ENCODE measurements at places on chromosomes 6 and 20.

DNA sequence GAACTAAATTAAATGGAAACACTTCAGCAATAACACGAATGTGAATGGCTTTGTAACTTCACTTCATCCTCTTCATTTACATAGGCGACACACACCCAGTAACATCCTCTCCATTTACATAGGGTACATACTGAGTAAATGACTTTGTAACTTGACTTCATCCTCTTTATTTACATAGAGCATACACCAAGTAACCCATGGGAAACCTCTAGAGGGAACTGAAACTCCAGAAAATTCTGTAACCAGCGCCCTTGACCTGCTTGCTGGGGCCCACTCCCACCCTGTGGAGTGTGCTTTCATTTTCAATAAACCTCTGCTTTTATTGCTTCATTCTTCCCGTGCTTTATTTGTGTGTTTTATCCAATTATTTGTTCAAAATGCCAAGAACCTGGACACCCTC lies 81.6 kb upstream of the OPRM1 start:
- DNase-seq: no peak

DNA sequence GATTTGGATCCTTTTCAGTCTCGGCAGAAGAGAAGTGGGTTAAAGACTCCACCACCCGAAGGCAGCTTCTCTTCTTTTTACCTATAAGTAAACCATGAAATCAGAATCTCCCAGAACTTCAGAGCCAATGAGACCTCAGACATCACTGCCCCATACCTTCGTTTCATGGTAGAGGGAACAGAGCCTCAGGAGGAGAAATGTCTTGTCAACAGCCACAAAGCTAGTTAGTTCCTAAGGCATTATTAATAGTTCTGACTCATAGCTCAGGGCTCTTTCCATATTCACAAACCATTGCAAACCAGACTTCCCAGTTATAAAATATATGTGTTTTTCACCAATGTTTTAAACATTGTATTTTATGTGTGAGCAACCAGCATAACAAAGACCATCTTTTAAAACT lies 118.7 kb upstream of the RIPOR2 start:
- DNase-seq: no peak

GRCh38 chr6:5998236-5998635 lies 8.5 kb downstream of the NRN1 start:
- no peak for DNase-seq

DNA sequence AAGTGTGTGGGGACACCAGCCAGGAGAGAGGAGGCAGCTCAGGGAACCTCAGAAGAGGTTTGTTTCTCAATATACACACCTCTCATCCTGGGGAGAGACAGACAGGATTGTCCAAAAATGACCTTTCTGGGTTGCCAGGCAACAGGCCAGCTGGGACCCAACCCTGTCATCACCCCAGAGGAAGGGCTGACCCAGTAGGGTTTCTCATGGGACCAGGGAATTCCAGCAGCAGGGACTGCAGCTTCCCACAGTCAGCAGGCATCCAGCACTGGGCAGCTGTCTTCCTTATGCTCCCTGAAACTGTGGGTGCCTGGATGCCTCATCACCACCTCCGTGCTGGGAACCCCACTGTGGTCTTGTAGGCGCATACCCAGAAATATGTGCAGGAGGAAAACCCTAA lies 1.3 kb downstream of the C20orf202 start:
- no peak for DNase-seq

- no peak for DNase-seq
Measured at GRCh38 chr20:57716202-57716601, 6.4 kb upstream of the PMEPA1 start.

DNA sequence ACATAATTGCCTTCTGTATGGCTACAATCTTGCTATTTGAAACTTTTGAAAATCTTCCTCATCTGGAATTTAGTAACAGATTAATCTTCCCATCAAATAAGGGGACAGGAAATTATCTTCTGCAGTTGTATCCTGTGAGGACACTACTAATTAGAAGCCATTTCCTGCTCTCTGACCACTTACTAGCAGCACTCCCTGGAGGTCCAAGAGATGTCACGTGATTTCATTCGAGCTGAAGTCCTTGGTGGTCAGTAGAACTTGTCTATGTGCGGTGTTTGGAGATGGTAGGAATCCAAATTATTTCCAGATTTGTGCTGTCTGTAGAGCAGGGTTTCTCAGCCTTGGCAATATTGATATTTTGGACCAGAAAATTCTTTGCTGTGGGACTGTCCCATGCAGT lies 202.5 kb downstream of the TFAP2B start:
- no peak for DNase-seq

DNA sequence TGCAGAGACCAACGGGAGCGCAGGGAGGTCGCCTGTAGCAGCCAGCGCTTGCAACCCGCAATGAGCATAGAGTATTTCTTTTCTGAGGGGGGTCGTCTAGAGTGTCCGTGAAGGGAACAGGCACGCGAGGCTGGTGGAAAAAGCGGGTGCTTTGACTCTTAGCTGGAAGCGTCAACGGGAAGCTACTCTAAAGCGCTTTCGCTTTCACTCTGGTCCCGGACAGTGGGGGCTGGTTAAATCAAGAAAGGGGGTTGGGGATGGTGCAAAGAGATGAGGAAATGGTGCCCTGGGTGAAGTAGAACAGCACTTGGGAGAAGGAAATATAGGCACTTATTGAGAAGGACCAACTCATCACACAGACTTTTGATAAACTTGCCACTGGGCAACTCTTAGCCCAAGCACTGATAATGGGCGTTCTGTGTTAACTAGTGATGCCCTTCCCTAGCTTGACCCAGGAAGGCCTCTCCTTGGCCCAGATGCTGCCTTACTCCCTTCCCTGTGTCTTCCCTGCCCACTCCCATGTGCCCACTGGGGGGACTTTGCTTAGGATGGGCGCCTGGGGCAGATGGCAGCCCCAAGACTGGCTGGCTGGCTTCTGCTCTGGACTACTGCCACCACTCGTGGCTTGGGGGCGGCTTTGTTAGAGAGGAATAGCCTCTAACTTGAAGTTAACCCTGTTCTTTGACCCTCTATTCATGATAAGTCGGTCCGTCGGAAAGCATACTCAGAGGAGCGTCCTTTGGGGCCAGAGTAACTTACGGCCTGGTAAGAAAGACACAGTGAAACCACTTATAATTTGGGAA lies 585 bp downstream of the PSMB9 start:
- DNase-seq: peak; percentile 45

- no peak for DNase-seq
Measured at GRCh38 chr6:45472382-45472781, 94.6 kb upstream of the SUPT3H start.

GRCh38 chr20:42261766-42262270 lies 643.6 kb upstream of the CHD6 start:
- no peak for DNase-seq

DNA sequence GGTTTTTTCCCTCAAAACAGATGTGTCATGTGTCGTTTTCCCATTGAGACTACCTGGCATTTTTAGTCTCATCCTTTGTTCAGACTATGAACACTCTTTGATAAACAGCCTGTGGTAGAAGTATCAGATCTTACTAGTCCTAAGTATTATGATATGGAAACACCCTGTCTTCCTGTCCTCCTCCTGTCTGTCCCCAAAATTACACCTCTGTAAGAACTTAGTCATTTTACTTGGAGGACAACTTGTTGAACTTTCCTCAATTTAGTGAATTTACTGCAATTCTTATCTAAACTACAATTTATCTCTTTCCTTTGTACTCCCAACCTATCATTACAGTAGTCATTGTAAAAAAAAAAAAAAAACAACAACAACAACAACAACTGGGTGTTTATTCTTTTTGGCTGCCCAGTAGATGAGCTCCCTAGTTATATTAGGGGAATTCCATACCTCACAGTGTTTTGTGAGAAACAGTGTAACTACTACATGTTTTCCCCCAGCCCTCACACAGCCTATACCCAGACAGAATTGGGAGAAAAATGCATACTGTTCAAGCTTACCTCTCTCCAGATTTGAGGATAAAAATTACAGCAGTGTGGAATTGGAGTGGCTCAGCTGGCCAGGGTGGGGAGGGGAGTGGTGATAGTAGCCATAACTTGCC lies 18.5 kb upstream of the ERVFRD-1 start:
- no peak for DNase-seq

DNA sequence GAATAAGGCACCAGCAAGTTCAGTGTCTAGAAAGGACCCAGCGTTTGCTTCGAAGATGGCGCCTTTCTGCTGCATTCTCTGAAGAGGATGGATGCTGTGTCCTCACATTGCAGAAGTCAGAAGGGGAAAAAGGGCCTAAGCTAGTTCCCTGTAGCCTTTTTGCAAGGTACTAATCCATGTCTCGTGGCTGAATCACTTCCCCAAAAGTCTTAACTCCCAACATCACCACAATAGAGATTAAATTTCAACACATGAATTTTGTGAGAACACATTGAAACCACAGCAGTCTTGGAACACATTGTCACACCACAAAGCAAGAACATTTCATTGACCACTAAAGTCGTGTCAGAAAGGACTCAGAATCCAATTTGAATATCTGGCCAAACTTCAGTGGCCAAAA lies 42.1 kb downstream of the KLHL31 start:
- no peak for DNase-seq

DNA sequence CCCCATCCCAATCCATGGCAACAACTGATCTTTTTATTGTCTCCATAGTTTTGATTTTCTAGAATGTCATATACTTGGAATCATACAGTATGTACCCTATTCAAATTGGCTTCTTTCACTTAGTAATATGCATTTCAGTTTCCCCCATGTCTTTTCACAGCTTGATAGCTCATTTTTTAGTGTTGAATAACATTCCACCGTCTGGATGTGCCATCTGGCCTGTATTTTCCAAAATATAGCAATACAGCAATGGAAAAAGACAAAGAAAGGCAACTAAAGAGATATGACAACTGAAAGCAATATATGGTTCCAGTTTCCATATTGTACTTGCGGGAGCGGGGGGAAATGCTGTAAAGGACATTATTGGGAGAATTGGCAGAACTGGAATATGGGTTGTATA lies 166.4 kb upstream of the NT5E start:
- DNase-seq: no peak

DNA sequence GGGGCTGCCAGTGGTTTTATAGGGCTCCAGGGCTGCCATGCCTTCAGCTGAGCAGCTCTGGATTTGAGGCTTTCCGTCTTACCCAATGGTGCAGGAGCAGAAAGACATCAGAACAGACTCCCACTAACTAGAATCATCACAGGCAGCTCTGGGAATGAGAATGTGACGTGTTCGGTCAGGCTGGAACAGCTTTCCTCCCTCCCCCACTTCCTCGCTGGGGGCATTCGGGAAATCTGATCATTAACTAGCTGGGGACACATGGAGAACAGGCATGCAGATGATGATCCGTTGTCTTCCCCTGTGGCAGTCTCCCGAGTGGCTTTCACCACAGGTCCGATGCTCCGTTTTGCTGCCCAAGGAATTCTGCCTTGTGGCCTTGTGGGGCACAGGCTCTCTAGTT lies 5.5 kb upstream of the MTG2 start:
- DNase-seq: no peak

DNA sequence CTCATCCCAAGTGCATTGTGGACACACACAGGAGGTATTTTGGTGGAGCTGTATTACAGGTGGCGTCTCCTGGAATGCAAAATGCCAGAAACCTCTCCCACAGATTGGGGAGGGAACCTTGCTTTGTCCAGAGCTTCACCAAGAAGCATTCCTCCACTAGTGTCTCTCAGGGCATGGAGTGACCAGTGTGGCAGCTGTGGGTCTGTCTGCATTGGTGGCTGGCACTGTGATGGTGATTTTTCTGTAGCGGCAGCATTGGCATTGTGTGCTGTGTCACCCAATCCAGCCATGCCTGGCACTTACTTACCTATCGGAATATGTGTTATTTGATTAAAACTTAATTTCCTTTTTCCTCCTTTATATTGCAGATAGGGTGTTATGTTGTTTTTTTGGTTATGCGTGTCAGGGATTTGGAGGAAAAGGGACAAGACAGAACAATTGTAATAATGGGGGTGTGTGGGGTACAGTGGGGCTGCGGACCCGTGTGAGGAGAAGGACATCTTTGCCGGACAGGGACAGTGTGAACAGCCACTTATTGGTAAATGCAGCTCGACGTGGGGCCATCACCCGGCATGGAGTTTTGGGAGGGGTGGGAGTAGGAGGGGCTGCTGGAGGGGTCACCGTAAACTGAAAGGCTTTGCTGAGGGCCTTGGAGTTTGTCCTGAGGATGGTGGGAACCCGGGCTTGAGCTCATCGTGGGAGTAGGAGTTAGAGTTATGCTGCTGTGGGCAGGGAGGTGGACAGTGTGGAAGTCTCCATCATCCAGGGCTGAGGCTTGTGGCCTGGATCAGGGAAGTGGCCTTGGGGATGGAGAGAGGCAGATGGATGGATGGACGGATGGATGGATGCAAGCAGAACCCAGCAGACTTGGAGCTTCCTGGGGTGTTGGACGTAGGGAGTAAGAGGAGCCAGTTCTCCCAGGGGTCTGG lies 105.0 kb downstream of the SYCP2 start:
- DNase-seq: no peak

DNA sequence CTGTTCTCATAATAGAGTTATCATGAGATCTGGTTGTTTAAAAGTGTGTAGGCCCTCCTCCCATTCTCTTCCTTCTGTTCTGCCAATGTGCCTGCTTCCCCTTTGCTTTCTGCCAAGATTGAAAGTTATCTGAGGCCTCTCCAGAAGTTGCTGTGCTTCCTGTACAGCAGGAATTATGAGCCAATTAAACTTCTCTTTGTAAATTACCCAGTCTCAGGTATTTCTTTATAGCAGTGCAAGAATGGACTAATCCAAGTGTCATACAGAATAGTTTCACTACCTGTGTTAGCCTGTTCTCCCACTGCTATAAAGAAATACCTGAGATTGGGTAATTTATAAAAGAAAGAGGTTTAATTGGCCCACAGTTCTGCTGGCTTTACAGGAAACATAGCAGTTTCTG lies 100.0 kb downstream of the CD24 start:
- no peak for DNase-seq

GRCh38 chr6:22737331-22737730 lies 168.0 kb downstream of the HDGFL1 start:
- DNase-seq: no peak

DNA sequence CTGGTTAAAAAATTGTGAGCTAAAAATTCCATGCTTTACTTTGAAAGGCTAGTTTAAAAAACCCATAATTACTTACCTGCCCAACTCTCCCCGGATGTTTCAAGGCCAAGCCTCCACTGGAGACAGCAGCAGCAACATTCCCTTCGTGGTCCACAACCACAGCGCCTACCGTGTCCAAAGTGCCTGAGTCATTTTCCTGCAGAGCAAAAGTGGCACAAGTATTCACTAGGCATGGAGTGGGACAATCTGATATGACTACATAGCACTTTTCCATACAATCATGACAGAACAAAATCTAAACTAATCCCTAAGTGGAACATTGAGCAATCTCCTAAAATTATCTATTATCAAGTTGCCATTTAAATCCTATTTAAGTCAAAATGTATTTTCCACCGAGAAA lies 104.8 kb downstream of the TASP1 start:
- DNase-seq: no peak

- no peak for DNase-seq
Measured at GRCh38 chr6:96420294-96420693, 101.3 kb upstream of the UFL1 start.

GRCh38 chr6:54071821-54072340 lies 39.4 kb upstream of the MLIP start:
- no peak for DNase-seq

DNA sequence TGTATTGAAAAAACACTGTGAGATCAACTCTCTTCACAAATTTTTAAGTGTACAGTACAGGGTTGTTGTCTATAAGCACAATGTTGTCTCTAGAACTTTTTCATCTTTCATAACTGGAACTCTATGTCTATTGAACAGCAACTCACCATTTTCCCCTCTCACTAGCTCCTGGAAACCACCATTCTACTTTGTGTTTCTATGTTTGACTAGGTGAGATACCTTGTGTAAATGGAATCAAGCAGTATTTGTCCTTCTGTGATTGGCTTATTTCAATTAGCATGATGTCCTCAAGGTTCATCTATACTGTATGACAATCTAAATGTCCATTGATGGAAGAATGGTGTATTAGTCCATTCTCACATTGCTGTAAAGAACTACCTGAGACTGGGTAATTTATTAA lies 210.1 kb upstream of the FUT9 start:
- DNase-seq: no peak

All from activated CD4-positive, CD25-positive, alpha-beta regulatory T cell treated with anti-CD3 and anti-CD28 coated beads, Interleukin-2, amount 50 U/mL, for 16 hours (primary cell).